Esophagus muscularis mucosa (tissue), 4 donors: ENCODE measurements at places on chromosomes 3 and 15. TPM values are rescaled to one million over a fixed set of nuclear protein-coding genes. Genes with fewer than 3 reads are reported as not detected.

Gene MORC1
- not detected for total RNA-seq

Gene SRGAP3
- 2.4 TPM for total RNA-seq

Gene P2RY1
- total RNA-seq: 3.0 TPM

Gene HRG
- not detected for total RNA-seq

Gene ZDHHC19
- not detected for total RNA-seq

Gene KIAA1143
- total RNA-seq: 26.2 TPM

- no peak for DNase-seq
Measured at GRCh38 chr15:61796056-61796455, 264.2 kb downstream of the VPS13C start.

DNA sequence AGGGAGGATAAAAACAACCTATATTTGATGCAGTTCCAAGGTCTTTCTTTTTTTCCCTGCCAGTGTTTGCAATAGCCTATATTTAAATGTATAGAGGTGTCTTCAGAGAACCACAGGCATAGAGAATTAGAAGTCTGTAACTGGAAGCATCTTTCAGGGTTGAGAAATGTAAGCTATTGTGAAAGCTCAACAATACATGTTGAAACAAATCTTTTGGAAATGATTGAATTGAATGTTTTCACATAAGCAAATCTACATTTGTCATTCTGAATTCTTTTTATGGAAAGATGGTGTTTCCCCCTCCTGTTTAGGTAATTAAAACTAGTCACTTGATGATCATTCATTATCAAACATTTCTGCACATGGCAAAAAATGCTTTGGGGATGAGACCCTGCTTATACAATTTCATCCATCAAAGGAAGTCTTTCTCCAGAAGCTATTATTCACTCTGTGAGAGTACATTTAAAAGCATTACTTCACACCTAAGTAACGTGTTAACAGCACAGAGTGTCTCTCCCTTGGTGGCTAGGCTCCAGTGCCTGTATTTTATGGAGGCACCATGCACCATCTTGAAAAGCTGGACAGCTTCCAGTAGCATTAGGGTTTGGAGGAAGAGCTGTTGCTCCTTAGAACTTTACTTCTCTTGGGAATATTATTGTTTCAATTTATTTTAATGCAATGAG, 406.2 kb downstream of the LSAMP start:
- DNase-seq: no peak

GRCh38 chr3:32817558-32818228, at the start of gene TRIM71:
Gene TRIM71, plus strand, starts transcription at chr3:32817997. Its CDS starts 84 bp downstream, at chr3:32818081.
- no peak for DNase-seq

- no peak for DNase-seq
Measured at GRCh38 chr15:48625126-48625525, 20.4 kb downstream of the FBN1 start.

DNA sequence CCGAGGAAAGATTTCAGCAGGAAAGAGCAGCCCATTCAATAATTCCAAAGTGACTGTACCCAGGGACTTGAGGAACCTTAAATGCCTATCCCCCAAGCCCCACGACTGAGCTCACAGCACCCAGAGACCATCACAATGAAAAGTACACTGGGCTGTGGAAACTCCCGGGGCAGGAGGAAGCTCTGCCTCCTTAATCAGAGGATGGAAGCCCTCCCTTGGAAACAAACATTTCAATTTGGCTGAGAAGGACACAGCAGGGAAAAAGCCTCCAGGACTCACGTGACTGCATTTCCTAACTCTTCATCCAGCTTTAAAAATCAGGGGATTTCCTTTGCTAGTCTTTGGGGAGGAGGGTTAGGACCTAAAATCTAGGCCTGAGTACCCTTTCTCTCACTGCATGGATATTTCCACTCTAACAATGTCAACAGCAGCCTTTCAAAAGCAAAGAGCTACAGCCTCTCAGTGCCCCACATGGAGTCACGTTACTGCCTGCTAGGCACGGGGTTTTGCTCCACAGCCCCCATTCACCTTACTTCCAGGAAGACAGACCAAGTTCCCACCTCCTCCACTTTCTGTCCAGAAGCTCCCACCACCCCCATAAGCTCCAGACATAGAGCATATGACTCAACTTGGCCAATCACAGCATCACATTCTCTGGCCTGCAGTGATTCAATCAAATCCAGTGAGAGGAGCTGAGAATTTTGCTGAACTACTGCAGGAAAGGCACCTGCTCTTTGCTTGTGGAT, 68.9 kb upstream of the WNT5A start:
- DNase-seq: no peak

DNA sequence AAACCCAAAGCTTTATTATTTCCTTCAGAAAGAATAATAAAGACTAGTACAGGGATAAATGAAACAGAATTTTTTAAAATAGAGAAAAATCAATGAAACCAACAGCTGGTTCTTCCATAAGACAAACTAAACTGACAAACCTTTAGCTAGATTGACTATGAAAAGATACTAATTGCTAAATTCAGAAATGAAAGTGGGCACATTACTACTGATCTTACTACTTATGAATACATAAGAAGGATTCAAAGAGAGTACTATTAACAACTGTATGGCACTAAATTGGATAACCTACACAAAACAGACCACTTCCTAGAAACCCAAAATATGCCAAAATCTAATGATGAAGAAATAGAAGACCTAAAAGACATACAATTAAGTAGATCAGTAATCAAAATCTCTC, 278.2 kb downstream of the ISL2 start:
- DNase-seq: no peak

DNA sequence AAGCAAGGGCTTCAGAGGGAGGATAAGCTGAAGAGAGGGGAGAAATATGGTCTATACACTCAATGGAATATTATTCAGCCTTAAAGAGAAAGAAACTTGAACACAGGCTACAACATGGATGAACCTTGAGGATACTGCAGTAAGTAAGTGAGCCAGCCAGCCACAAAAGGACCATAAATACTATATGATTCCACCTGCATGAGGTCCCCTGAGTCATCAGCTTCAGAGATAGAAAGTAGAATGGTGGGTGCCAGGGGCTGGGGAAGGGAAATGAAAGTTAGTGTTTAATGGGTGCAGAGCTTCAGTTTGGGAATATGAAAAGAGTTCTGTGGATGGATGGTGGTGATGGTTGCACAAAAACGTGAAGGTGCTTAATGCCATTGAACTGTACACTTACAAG, 68.4 kb upstream of the SEC13 start:
- no peak for DNase-seq

- DNase-seq: no peak
Measured at GRCh38 chr15:99977929-99978328, 244.7 kb upstream of the LYSMD4 start.

GRCh38 chr3:85939074-85939482, 980.3 kb downstream of the CADM2 start:
- DNase-seq: no peak

- no peak for DNase-seq
Measured at GRCh38 chr3:39315420-39315819, 14.1 kb upstream of the CCR8 start.
